ENCODE measurements at places on chromosomes 6 and 20. TPM values are rescaled to one million over a fixed set of nuclear protein-coding genes. Genes with fewer than 3 reads are reported as not detected.

Gene EFCAB8
- total RNA-seq: 0.73 TPM

Gene SAMD3
- 88.1 TPM for total RNA-seq

Gene CCM2L
- 0.42 TPM for total RNA-seq

Gene PNLDC1
- total RNA-seq: 0.10 TPM

Gene RING1
- total RNA-seq: 11.4 TPM

Gene CAP2
- 0.10 TPM for total RNA-seq

Gene FAM83B
- not detected for total RNA-seq

Gene VGLL2
- 0.10 TPM for total RNA-seq

Gene BAG2
- 4.6 TPM for total RNA-seq

Gene TSPO2
- total RNA-seq: not detected

Gene IFNGR1
- 162 TPM for total RNA-seq

Gene HLA-DPA1
- total RNA-seq: 271 TPM

Gene WFDC12
- not detected for total RNA-seq

Gene TSBP1
- total RNA-seq: not detected

Gene TINAG
- not detected for total RNA-seq

Gene FAM217A
- not detected for total RNA-seq

Gene PXDC1
- 1.6 TPM for total RNA-seq

Gene CEP85L
- total RNA-seq: 75.5 TPM

All from mononuclear cell (primary cell).